NCI-H2227 treated with DMSO at 0.1 percent for 48 hours (cell line): ENCODE measurements at places on chromosomes 4 and X.

DNA sequence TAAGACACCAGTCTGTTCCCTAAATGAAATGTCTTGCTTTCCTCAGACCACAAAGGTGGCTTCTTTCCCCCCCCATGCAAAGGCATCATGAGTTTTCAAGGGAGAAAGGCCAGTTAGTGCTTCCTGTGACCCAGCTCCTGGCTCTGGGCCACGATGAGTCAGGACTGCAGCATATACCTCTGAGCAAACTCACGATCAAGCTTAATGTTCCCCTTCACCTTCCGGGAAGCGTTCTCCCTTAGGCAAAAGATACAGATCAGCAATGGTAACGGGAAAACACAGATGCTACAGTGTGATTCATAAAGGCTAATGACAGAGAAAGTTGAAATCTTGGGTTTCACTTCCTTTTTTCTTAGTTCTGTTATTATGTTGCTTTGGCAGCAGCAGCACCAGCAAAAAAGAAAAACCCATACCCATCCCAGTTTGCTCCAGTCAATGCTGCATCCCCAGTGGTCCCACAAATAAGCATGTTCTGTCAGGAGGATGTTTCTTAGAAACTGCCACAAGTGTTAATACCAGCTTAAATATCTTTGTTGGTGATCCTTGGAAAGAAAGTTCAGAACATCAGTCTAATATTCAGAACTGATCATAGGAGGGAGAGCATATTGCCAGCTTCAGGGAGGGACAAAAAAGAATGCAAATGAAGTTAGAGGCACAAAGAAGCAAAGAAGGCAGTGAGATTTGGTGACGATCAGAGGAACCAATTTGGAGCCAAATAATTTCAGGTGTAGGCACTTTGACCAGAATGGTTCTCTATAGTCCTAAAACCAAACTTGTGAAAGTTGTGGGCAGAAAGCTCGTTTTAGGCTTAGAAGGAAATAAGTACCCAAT lies 41.2 kb downstream of the LONRF3 start:
- no peak for DNase-seq

DNA sequence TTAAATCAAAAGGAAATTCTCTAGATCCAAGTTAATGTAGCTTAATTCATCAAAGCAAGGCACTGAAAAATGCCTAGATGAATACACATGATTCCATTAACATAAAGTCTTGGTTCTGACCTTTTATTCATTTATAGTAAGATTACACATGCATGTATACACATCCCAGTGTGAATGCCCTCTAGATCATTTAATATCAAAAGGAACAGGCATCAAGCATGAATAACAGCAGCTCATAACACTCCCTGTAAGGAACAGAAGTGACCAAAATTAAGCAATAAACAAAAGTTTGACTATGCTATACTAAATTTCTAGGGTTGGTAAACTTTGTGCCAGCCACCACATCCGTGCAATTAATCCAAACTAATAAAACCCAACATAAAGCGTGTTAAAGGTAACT lies 511.5 kb downstream of the SPIN4 start:
- no peak for DNase-seq

- no peak for DNase-seq
These were observed 32.3 kb downstream of the BCOR start for GRCh38 chrX:40065296-40066046.

DNA sequence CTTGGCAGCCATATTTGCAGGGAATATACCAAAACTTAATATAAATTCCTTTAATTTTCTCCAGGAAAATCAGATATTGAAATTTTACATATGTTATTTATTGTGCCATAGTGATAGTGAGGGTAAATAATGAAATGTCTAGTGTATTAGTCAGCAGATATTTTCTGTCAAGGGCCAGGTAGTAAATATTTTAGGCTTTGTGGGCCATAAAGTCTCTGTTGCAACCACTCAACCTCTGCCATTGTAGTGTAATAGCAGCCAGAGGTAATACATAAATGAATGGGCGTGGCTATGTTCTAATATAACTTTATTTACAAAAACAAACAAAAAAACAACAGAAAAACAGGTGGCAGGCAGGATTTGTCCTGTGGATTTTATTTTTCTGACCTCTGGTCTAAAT lies 33.5 kb downstream of the MSL3 start:
- no peak for DNase-seq

GRCh38 chr4:165600959-165601683 lies 222.3 kb downstream of the CPE start:
- no peak for DNase-seq

DNA sequence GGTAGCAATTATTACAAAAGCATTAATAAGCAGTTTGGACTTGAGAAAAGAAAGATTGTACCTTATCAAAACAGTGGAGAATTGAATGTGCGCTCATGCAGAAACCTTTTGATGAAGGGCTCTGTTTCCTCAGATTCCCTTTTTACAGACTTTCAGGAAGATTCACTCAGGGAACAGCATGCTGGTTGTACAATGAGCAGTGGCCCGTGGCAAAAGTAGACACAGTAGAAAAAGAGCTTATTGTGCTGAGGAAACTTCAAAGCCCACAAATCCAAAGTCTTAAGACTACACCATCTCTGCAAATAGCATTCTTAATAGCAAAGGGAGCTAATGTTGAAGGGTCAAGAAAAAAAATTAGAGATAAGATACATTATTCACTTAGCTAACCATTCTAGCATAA lies 858.9 kb downstream of the PDHA2 start:
- DNase-seq, result no peak

GRCh38 chr4:42906891-42907759 lies 14.6 kb downstream of the GRXCR1 start:
- DNase-seq, result no peak

DNA sequence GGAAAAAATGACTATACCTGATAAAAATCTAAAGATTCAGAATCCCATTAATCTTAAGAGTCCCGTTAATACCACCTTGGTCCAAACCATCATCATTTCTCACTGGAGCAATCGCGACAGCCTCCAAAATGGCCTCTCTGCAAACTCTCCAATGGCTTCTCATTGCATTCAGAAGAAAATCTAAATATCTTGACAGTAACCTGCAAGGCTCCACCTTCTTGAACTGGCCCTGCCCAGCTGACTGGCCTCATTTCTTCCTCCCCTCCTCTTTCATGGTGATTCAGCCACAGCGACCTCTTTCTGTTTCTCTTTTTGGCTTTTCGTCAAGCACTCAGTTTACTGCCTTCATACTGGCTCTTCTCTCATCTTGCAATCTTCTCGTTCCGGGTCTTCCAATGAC lies 56.2 kb upstream of the GPRIN3 start:
- DNase-seq, result no peak

DNA sequence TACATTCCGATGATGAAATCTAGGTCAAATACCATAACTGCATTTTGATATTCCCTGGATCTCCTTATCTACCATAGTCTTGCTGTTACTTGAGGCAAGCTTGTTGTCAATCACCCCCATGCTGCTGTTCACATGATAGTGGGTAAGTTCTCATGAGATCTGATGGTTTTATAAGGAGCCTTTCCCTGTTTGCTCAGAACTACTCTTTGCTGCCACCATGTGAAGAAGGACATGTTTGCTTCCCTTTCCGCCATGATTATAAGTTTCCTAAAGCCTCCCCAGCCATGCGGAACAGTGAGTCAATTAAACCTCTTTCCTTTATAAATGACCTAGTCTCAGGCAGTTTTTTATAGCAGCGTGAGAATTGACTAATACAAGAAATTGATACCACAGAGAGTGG lies 432.0 kb downstream of the GLUD2 start:
- no peak for DNase-seq

DNA sequence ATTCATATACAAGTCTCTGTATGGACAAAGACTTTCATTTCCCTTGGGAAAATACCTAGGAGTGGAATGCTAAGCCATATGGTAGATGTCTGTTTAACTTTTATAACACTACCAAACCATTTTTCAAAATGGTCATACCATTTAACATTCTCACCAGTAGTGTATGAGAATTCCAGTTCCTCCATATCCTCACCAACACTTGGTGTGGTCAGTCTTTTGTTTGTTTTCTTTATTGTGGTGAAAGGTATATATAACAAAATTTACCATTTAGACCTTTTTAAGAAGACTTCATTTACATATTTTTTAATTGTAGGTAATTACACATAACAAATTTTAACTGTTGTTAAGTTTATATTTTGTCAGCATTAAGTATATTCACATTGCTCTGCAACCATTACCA lies 12.7 kb upstream of the APLN start:
- no peak for DNase-seq

DNA sequence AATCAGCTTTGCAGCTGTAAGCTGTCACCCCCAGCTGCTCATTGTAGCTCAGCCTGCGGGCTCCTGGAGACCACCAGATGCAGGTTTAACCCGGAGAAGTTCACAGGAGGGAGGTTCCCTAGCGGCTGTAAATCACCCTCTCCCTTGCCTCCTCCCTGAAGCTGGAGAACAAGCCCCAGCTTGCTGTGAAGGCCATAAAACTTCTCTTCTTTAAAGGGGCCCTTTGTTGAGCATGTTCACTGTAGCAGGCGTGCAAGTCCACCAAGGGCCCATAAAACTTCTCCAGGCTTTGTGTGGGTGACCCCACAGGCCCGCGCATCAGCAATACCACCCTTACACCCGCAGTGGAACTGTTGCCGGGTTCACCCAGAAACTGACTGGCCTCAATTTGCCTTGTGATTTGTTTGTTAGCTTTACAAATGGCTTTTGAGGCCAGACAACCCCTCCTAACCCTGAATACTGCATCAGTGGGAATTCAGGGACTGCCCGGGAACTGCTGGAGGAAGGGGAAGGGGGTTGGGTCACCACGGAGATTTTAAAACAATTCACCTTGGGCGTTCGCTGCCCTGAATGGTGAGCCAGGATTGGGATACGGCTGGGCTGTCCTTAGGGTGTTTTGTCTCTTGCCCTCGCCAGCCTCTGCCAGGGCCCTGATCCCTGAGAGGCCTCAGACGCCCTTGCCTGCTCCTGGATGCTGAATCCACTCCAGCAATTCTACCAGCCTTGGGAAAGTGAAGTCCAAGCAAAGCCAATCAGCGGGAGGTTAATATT lies 49.5 kb upstream of the ATP6AP2 start:
- peak; percentile 14 for DNase-seq

GRCh38 chrX:17654116-17654515 lies 83.2 kb upstream of the SCML1 start:
- no peak for DNase-seq

- no peak for DNase-seq
These were observed 316.3 kb downstream of the CAMK2D start for GRCh38 chr4:113445286-113445685.

DNA sequence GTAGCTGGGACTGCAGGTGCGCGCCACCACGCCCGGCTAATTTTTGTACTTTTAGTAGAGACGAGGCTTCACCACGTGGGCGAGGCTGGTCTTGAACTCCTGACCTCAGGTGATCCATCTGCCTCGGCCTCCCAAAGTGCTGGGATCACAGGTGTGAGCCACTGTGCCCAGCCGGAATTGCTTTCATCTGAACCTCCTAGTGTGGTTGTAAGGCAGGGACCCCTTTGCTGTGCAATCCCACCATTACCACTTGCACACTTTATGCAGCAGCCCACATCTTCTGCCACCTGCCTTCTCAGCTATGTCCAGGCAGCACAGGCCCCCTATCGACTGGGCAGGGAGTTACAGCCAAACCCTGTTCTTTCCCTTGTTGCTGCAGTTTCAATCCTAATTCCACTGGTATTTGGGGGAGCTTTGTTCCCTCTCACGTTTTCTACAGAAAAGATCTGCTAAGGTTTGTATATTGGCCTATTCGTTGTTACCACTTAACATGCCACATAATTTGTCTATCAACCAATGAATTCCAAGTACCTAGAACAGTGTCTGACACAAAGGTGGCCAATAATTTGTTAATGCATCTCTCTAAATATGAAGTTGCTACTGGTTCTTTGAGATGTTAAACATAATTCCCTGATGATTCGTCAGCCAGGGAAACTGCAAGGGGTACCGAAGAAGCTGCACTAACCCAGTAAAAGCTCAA lies 6.5 kb downstream of the RPL39 start:
- no peak for DNase-seq

- DNase-seq, result no peak
These were observed 9.2 kb downstream of the VCX start for GRCh38 chrX:7852166-7852565.

DNA sequence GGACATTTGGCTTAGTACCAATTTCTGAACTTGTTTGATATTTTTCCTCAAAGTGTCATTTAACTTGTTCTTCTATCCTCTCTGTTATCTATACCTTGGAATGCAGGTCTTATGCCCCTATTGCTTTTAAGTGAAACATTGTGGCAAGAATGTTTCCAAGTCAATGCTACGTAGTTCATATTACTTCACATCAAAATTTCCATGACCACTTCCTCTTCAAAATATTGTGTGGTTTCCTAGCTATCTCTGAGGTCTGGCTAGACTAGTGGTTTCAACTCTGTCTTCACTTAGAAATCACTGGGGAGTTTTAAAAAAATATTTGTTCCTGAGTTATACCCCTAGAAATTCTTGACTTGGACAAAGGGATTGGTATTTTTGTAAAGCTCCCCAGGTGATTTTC lies 20.2 kb upstream of the RASGEF1B start:
- DNase-seq, result no peak

DNA sequence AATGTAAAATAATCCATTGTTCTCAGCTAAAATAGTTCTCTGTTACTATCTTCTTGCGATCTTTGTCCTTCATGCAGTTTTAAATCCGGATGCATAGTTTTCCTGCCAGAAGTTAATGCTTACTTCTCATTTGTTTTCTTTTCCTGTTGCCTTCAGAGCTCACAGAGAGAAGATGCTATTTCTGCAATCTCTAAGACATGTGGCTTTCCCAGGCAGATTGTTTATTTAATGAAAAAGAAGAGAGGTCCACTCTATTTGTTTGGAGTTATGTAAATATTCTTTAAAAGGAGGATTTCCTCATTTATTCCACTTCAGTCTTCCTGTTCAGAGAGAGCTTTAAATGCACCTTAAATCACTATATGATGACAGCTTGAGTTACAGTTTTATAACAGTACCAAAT lies 39.3 kb upstream of the HPGD start:
- DNase-seq, result no peak

GRCh38 chr4:16608123-16608522 lies 290.3 kb downstream of the LDB2 start:
- DNase-seq, result no peak

DNA sequence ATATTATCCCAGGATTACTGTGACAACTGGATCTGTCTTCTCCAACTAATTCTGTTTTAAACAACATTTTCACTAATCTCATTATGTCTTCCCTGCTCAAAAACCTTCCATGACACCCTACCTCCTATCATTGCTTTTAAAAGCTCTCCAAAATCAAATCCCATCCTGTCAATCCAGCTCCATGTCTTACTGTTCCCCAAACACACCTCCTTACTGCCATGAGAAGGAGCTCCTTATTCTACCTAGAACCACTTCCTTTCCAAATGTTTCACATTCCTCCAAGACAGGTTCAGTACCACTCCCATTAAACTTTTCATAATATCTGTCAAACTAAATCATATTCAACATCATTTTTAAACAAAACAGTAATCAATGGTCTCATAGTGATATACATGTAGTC lies 66.9 kb upstream of the WDR17 start:
- peak; percentile 5 for DNase-seq

- no peak for DNase-seq
These were observed 91.9 kb upstream of the PPP1R2C start for GRCh38 chrX:42869659-42870476.

DNA sequence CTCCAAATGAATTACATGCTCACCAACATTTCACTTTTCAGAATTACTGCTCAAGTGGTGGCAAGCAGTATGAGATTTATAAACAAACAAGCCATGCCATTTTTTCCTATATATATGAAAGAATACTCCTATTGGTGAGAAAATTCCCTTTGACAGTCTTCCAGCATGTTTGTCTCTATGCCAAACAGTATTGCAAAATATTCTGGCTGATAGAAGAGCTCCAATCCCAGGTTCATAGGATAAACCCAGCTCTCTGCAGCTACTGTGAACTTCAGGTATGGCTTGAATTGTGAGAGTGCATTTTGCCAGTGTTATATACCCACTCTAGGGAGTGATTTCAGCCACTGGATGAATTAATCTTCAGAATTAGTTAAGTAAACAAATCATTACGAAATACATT lies 108.8 kb downstream of the MAGEC2 start:
- no peak for DNase-seq
